ENCODE measurements at places on chromosomes 1 and 21.

DNA sequence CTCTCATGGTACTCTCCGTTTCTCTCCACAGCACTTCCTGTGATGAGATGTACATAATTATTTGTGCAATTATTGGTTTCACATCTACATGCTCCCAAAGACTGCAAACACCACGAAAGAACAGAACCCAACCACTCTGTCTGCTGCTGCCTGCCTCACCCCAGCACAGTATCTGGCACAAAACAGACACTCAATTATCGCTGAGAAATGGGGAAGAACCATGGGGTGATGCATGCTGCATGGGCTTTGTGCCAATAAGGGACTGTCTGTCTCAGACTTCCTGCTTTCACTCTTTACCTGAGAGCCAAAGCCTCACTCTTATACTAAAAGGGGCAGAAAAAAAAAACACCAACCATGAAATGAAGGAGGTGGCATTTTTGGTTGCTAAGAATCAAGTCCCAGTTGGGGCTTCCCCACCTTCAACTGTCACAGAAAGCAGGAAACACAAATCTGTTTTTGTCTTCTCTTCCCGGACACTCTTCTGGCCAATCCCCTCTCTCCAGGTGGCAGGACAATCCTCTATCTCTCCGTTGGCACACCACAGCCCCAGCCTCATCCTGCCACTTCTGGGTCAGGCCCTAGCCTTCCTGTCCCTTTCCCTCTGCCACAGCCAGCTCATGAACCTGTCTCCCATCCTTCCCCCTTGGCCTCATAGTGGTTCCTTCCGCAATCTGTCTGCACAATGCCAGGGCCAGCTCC is 82.0 kb downstream of the TGFBR3 start:
- no peak for DNase-seq

DNA sequence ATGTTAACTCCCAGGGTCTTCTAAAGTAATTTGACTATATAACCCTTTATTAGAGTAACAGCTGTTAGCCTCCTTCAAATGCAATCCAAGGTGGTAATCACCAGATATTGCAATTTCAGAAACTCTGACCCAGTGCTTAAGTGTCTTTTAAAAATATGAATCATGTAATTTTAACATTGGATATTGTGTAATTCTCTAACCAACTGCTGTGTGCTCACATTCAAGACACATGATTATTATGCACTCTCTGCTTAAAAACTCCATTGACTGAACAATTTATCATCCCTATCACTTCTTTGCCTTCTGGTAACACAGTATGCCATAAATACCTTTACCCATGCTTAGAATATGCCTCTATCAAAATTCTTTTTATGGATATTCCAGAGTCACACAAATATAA is 537.4 kb upstream of the RGS18 start:
- DNase-seq: no peak

DNA sequence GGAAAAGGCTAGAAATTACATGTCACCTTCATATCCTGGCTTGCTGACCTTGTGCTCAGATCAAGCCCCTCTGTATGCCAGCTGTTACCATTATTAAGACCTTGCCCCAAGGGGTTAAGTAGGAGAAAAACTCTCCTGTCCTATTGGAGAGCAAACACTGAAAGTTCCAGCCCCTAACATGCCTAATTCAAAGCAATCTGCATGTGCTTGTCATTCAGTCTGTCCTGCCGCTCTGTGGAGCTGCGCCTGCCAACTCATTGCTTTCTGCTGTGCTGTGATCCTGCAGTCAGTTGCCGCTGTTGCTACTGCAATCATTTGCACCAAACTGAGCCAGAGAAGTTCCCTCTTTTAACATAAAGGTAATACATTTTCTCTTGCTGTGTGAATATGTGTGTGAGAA is 113.4 kb downstream of the DISP1 start:
- peak; percentile 94 for DNase-seq

GRCh38 chr1:175742790-175743459 is 470 bp downstream of the TNR start:
- peak; percentile 15 for DNase-seq

DNA sequence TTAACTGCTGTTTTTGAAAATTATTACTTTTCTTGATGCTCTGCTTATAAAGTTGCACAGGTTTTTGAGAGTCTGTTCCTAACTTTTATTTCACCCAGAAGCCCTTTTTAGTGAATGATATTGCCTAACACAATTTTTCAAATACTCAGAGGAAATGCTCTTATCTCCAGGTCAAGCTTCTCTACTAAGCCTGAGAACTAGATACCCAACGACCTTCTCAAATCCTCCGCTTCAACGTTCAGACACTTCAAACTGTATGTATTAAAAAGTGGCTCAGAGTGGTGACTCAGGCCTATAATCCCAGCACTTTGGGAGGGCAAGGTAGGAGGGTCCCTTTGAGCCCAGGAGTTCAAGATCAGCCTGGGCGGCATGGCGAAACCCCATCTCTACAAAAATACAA is 88.5 kb downstream of the ASH1L start:
- no peak for DNase-seq

- DNase-seq: no peak
Measured at GRCh38 chr1:1118876-1119220, 3.0 kb upstream of the C1orf159 start.

DNA sequence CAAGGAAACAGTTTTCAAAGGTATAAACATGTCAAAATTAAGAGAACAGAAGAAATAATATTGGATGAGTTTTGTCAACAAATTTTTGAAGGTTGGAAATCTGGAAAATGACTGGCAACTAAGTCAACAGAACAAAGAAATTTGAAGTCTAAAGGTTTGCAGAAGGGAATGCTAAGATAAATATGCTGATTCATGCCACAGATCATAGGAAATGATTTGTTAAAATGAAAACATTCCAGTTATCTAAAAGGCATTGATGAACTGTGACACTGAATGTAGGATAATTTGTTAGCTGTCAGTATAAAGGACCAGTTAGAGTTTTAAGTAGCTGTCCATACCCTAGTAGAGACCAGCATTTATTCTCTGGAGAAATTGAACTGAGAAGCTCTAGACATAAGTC is 157.9 kb upstream of the CHRM3 start:
- DNase-seq: no peak

- DNase-seq: no peak
Measured at GRCh38 chr1:243730487-243731150, 119.4 kb downstream of the AKT3 start.

DNA sequence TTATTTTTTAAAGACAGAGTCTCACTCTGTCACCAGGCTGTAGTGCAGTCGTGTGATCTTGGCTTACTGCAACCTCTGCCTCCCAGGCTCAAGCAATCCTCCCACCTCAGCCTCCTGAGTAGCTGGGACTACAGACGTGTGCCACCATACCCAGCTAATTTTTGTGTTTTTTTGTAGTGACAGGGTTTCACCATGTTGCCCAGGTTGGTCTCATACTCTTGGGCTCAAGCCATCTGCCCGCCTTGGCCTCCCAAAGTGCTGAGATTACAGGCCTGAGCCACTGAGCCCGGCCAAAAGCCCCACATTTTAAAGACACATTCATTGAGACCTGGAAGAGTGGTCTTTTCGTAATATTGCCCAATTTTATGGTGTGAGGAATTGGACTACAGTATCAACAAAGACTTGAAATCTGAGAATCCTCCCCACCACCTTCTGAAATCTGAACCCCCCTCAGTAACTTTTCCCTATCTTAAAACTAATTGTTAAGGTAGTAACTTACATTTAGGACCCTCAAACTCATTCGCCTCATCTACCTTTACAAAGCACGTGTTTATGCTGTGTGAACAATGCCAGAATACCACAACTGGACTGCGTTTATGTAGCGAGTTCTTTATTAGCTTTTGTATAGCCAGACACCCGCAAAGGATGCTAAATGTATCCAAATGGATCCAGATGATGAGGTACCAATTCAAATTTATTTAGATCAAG is 2.7 kb downstream of the ERRFI1 start:
- DNase-seq: no peak

GRCh38 chr1:214550857-214551435 is 456 bp downstream of the PTPN14 start:
- DNase-seq: no peak

DNA sequence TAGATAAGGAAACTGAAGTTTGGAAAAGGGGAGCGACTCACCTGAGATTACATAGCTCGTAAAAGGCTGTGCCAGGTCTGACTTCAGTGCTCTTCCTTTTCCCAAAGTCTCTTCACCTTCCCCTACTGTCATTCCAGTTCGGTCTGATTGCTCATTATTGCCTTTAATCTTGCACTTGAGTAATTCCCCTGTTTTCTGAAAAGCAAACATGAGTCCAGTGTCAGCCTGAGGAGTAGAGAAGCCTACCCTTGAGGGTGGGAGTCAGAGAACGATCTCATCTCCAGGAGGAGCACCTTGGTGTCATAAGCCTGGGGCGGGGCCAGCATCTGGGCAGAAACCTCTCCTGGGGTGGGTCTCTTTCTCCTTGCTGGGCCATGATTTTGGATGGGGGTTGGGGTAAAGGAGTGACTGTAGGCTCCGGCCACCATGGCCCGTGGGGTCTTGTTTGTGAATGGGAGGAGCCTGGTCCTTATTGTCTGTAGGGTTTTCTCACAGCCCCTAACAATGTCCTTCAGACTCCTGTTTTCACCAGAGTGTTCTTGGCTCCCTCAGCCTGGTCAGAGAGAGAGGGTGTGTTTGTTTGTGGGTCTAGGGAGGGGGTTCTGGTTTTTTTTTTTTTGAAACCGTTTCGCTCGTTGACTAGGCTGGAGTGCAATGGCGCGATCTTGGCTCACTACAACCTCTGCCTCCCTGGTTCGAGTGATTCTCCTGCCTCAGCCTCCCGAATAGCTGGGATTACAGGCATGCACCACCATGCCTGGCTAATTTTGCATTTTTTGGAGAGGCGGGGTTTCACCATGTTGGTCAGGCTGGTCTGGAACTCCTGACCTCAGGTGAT is 6.0 kb downstream of the VANGL2 start:
- no peak for DNase-seq

GRCh38 chr1:70003211-70003908 is 202.0 kb downstream of the LRRC40 start:
- DNase-seq: no peak

DNA sequence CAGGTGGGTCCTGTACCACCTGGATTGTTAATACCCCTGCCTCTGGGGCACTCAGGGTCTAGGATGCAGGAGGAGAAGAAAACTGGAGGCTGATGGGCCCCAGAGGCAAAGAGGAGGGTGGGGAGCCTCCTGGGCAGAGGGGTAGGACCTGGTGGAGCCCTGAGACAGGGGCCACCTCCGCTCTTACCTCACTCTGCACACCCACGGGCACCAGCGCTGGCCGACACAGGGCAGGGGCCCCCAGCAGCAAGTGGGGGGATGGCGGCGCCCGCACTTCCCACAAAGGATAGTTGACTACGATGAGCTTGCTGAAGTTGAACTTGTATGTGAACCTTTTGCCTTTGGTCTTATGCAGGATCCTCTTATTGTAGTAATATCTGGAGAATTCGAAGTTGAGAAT is 1.1 kb downstream of the ETV3L start:
- no peak for DNase-seq

DNA sequence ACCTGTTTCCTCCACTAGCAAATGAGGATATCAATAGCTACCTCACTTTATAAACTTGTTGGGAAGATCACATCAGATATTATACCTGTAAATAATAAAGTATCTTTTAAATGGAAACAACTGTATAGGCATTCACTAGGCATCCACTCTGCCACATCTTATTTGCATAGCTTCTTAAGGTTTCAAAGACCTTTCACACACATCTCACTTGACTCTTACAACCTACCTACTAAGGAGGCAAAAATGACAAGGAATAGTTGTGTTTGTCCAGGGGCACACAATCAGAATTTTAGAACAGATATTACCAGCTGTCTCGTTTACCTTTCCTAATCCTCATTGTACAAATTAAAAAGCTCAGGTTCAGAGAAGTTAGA is 51.5 kb downstream of the VANGL2 start:
- no peak for DNase-seq

DNA sequence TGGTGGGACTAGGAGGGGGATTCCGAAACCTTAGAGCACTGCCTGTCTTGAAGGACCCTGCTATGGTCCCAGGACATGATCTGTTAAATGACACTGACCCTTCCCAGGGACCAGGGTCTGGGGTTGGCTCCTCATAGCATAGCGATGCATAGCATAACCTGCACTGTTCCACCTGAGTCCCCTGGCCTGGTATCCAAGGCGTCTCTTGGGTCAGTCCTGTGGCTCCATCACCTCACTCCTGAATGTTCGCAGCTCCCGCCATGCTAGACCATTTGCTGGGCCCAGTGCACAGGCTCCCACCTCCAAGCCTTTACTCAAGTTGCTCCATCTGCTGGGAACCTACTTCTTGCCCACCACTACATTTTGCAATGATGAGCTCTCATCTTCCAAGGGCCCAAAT is 39.0 kb upstream of the MAGOH start:
- DNase-seq: no peak

GRCh38 chr1:97599447-97599846 is 321.4 kb downstream of the DPYD start:
- no peak for DNase-seq

- no peak for DNase-seq
Measured at GRCh38 chr1:208204779-208205178, 39.4 kb downstream of the PLXNA2 start.

DNA sequence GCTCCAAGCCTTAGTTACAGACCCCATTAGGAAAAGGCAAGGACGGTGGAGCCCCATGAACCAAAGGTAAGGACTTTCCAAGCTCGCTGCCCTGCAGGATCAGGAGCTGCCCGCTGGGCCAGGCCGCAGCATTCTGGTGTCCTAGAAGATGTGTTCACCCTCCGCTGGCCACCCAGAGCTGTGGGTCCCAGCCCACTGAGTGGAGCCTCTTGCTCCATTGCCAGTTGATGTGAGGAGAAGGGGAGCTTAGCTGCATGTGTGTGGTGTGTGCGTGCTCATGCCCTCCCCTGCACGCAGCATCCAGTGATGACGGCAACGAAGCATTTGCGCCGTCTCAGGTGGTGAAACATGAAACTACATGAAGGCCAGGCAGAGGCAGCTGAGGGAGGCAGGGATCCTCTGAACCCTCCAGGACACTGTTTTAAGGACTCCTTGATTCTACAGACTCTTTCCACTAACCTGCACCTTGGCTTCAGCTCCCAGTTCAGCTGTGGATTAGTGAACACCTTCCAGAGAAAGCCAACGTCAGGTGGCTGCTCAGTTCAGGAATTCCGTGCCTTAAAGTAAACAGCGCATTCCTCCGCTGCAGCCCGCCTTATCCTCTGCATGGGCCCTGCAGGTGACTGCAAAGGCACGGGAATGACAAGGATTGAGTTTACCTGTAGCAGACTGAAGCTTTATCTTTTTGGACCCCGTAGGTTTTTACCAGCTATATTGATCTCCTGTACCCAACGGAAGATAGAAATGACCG is 48.7 kb downstream of the SMYD2 start:
- no peak for DNase-seq

- no peak for DNase-seq
Measured at GRCh38 chr1:79777481-79778219, 771.1 kb upstream of the ADGRL4 start.

DNA sequence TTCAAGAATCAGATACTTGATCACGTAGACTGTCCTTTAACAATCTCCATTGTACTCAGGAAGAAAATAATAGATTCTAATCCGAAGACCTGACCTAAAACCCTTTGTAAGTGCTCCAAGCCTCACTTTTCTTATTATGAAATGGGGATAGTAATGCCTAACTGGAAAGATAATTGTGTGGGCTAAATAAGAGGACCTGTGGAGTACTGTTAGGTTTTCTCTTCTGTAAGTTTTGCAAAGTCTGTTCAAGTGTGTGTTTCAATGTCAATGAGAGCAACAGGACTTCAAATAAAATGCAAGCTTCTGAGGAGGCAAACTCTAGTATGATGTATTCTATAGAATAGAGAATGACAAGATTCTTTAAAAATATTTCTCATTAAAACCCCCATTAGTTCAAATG is 348.6 kb downstream of the USP25 start:
- no peak for DNase-seq
